Activated T-cell treated with anti-CD3 and anti-CD28 coated beads, Interleukin-2, amount 50 U/mL, for 1 hour (primary cell): ENCODE measurements at places on chromosomes 3 and 15.

DNA sequence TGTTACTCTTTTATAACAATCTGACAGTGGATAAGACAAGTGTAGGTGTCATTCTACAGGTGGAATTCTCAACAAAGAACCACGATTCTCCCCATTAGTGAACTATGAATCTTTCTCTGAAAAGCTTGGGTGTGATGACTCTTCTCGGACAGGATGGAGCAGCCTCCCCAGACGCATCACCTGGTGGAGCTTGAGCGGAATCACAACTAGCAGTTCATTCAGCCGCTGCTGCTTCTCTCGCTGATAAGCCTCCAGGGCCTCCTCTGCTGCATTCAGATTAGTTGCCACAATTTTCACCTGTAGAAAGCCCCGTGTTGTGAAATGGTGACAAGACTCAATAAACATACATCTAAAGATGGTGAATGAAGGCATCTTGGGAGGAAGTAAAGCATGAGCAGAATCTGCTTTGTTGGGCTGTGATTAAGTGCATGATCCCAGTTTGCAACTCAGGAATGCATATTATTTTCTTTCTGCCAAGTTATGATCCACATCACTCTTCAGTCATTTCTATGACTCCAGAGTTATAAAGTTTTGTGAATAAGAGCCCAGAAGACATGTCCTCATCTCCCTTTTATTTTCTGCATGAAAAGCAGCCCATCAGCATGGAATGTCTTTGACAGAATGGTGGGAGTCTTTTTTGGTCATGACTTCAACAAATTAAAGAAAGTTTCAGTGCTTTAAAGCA is 93.6 kb downstream of the BOC start:
- DNase-seq = no peak

DNA sequence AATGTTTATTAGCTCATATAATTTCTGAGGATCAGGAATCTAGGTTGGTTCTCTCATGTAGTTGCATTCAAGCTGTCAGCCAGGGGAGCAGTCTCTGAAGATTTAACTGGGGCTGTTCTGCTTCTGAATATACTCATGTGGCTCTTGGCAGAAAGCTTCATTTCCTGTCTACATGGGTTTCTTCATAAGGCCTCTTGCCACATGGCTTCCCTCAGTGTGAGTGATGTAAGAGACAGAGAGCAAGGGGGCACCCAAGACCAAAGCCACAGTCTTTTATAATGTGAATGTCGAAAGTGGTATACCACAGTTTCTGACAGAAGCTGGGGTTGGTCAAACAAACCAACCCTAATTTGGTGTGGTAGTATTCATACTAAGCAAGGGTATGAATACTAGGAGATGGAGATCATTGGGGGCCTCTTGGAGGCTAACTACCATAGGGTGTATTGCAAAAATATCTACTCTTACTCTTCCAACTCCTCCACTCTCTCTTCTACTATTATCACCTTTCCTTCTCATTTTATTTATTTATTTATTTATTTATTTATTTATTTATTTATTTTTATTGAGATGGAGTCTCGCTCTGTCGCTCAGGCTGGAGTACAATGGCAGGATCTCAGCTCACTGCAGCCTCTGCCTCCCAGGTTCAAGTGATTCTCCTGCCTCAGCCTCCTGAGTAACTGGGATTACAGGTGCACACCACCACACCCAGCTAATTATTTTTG is 123.8 kb downstream of the B3GALNT1 start:
- no peak for DNase-seq

DNA sequence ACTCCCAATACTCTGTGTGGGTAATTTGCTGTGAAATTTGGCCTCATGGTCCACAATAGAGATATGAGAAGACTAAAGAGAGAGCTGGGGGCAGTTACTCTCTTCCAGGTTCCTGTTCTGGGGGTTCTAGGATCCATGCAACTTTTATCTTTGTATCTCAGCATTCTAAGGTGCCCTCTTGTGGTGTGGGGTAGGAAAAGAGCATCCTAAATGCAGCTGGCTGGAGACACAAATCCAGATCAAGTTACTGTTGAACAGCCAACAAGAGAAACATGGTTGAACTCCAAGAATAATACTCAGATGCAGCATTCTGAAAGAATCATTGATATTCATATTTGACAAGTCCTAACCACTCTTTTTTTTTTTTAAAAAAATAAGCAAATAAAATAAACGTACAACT is 238.2 kb downstream of the GREM1 start:
- DNase-seq = no peak

DNA sequence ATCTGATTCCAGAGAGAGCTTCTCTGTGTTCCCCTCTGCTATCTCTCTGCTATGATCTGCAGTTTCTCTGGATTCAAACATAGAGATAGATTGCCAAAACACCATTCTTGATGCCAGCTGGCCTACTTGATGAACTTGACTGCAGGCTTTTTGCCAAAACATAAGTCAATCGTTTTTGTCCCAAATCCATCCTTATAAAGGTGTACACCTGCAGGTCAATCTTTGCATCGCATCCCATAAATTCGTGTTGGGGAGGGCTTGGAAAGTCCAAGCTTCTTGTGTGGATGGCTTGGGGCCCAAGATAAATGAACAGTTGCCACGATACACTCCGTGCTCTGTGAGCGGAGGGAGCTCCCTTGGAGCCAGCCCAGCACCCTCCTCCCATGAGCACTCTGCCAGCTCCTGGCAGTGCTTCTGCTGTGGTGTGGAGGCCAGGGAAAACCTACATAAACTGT is 2.7 kb downstream of the CERS3 start:
- DNase-seq = no peak

- no peak for DNase-seq
These were observed 341.4 kb downstream of the OTOL1 start for GRCh38 chr3:161838021-161838420.
